ENCODE measurements at places on chromosomes 3 and 15.

- peak; percentile 67 for DNase-seq
Observed at GRCh38 chr15:65862682-65863081, 6.6 kb upstream of the RAB11A start.

GRCh38 chr15:91694131-91694830 is 159.2 kb upstream of the SLCO3A1 start:
- DNase-seq, result no peak

GRCh38 chr3:176328198-176328597 is 869.1 kb downstream of the TBL1XR1 start:
- no peak for DNase-seq

DNA sequence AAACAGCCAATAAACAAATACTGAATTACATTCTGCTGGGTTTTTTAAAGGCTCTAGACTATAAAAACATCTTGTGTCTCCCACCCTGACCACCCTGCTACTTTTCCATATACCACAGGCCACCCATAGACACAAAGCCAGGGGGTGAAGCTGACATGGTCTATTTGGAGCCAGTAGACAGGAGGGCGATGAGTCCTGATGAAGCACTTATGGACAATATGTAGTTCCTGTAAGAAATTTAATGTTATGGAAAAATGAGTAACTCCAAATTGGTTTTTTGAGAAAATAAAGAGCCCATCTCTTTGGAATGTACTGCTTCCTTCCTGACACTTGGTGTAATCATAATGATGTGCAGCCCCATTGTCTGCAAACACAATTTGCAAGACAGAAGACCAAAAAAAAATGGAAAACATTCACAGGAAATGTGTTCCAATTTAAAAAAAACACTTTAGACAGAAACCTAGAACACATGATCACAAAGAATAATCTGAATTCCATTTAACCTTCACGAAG is 11.8 kb downstream of the SSR3 start:
- no peak for DNase-seq

All from CD4-positive, alpha-beta T cell (primary cell).